ENCODE measurements at places on chromosomes 1 and 21.

DNA sequence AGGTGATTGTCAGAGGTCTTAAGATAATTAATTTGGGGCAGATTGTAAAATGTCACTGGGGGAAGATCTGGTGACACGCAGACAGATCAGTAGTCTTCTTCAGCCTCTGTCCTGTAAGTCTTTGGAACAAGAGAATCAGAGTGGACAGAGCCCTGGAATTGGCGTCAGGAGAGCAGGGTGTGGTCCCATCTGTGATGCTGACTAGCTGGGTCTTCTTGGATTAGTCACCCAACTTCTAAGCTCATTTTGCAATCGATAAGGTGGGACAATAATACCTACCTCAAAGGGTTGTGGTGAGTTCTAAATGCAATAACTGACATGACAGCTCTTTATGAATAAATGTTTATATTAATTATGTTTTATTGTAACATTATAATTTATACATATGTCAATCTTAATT, 4.8 kb downstream of the FASLG start:
- no peak for DNase-seq

DNA sequence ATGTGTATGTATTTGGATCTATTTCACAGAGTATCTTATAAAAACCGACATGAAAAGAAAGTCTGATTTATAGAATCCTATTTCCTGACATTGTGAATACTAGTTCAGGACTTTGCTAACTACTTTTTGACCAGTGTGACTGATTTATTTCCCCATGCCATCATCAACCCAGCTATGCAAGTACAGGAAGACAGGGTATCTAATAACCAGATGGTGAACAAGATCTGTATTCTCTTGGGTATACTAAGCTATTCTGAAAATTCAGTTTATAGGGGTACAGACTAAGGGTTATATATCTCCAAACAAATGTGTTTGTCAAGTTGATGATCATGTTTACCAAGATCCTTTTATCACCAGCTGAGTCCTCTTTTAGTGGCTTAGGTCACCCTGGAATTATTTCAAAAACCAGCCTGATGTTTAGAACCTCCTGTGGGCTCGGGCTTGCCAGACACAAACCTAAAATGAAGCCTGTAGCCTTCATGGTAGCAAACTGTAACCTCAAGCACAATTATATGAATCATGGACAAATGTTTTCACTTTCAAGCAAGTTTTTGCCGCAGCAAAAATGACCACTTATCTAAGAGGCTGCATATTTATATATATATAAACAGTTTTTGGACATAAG, 185.1 kb downstream of the FGGY start:
- DNase-seq, result no peak

DNA sequence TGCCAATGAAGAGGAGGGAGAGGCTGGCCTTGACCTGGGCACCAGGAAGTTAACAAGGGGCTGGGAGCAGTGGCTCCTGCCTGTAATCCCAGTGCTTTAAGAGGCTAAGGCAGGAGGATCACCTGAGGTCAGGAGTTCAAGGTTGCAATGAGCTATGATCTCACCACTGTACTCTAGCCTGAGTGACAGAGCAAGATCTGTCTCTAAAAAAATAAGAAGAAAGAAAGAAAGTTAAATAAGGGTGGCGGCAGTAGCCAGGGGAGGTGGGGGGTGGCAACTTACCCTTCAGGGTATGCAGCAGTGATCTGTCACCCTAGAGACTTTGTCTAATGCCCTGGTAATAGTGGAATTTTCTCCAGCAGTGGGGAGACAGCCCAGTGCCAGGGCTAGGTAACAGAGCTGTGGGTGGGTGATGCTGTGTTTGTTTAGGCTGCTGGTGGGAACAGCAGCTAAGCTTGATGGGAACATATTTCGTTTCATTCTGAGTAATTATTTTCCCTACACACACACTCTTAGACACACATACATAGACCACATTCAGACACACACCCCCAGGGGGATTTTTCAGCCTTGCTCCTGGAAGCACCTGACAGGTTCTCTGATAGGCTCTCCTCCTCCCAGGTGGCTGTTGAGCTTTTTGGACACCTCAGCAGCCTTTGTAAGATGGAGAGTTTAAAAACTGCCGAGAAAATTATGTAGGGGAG, 11.3 kb upstream of the SYT6 start:
- DNase-seq, result no peak

DNA sequence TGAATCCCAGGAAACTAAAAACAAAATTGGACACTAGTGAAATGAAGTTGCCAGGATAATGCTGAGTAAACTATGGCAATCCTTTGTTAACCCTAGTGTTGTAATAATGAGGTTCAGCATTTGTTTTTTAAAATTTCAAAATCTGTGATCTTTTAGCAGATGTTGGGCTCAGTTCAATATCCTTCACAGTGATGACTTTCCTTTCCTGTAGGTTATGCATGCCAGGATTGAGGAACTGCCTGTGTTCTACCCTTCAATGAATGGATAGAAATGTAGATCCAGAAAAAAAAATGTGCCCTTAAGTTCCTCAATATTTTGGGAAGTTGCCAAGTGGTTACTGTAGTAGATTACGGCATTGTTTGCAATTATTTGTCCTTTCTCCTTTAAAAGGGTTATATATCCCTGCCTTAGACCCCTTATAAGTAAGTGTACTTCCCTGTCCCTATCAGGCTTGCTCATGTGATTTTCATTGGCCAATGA, 35.5 kb upstream of the IRF2BP2 start:
- DNase-seq, result no peak

- no peak for DNase-seq
These were observed 73.8 kb downstream of the BCAR3 start for GRCh38 chr1:93607814-93608186.

DNA sequence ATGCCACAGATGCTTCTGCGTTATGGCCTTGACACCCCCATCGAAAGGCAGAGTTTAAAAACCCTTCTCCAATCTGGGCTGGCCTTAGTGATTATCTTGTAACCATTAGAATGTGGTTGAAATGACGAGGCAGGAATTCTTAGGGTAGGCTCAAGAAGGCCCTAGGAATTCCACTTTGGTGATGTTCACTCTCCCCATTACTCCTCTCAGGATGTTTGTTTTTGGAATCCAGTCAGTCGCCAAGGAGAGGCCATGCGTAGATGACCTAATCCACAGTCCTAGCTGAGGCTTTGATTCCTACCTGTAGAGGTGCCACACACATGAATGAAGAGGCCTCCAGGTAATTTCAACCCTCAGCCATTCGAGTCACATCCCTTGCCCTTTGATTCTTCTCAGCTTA, 318.2 kb downstream of the NEGR1 start:
- DNase-seq, result no peak

DNA sequence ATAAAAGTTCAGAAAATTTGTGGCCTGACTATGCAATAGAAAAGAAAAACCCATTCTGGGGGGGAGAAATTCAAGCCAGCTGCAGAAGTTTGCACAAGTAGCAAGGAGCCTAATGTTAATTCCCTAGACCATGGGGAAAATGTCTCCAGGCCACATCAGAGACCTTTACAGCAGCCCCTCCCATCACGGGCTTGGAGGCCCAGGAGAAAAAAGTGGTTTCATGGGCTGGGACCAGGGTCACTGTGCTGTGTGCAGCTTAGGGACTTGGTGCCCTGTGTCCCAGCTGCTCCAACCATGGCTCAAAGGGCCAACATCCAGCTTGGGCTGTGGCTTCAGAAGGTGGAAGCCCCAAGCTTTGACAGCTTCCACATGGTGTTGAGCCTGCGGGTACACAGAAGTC, 42.0 kb downstream of the IL23R start:
- DNase-seq, result no peak

DNA sequence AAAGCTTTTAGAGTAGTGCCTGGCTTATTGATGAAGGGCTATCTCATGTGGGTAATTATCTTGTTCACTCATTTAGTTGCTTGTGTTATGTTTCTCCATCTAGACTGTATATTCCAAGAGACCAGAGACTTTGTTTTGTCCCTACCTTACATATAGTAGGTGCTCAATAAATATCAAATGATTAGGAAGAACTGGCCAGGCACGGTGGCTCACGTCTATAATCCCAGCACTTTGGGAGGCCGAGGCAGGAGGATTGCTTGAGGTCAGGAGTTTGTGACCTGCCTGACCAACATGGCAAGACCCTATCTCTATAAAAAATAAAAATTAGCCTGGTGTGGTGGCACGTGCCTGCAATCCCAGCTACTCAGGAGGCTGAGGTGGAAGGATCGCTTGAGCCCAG, 9.0 kb downstream of the FBXO2 start:
- DNase-seq, result no peak

GRCh38 chr1:109759513-109760334, 4.0 kb downstream of the EPS8L3 start:
- no peak for DNase-seq

GRCh38 chr1:152697701-152698600, at the start of gene LCE2A:
TSS of gene LCE2A (plus strand) at chr1:152698345. CDS start at chr1:152698902, 557 bp downstream.
- DNase-seq, result no peak

DNA sequence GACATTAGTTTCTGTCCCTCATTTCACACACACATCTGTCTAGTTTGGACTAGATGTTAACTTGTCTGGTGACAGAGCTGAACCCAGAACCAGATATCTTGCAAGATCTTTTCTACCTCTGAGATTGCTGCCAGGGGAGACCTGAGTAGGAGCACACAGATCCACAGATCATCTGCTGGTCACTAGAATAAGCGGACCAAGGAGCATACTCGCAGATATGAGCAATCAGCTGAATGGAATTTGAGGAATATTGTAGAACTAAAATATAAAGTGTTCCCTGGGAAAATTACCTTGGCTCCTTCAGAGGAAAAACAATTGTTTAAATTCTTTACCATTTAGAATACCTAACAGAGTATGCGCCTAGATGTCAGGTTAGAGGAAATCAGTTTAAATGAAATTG, 90.7 kb downstream of the TNFSF18 start:
- no peak for DNase-seq

GRCh38 chr1:31273619-31274018, 23.0 kb downstream of the SNRNP40 start:
- DNase-seq, result no peak

DNA sequence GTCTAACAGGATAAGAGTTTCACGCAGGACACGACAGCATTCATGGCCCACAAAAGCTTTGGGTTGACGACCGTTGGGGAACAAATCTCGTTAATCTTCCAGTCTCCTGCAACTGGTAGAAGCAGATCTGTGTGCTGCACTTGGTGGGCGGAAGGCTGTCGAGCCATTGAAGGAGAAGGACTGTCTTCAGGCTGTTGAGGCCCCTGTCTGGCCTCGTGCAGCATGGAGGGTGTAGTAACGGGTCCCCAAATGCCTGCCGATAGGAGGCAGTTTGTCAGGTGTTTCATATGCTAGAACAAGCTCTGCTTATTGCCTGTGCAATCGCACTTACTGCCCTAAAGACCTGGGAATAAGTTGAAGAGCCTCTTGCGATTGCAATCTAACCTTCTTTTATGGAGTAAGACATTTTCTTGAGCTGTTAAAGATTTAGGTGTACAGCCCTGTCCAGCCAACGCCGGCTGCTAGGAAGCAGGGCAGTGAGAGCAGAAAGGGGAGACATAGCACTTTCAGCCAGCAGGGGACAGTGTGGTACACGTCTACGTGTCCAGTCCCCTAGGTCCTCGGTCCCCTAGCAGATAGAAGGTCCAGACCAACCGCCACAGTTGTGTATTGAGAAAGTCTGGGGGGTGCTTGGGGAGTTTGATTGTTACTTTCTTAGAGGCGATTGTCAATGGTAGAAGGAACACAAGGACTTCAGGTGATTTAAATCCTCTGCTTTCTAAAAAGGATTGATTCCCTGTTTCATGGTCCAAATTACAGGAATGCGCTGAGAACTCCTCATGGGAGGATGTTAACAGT, 102.3 kb upstream of the TMPRSS2 start:
- DNase-seq, result peak; percentile 29

DNA sequence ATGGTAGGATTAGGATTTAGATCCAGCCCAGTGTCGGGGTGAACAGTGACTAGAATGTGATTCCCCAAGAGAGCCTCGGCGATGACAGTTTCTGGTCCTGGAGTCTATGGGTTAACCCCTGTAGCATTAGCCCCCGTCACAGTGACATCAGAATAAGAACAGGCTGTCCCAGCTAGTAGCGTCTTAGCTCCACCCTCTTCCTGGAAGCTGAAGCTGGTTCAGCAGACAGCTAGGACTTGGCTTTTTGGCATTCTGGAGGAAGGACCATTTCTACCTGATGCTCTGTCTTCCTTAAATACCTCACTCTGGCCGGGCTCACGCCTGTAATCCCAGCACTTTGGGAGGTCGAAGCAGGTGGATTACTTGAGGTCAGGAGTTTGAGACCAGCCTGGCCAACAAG, 5.0 kb downstream of the NDUFS2 start:
- no peak for DNase-seq

- no peak for DNase-seq
These were observed 70.3 kb downstream of the PROX1 start for GRCh38 chr1:214058076-214058475.

- no peak for DNase-seq
These were observed 841.9 kb downstream of the LTN1 start for GRCh38 chr21:28150778-28151177.

GRCh38 chr1:79193211-79194079, 186.9 kb upstream of the ADGRL4 start:
- DNase-seq, result no peak

GRCh38 chr1:111961016-111961415, 28.5 kb downstream of the KCND3 start:
- peak; percentile 76 for DNase-seq

DNA sequence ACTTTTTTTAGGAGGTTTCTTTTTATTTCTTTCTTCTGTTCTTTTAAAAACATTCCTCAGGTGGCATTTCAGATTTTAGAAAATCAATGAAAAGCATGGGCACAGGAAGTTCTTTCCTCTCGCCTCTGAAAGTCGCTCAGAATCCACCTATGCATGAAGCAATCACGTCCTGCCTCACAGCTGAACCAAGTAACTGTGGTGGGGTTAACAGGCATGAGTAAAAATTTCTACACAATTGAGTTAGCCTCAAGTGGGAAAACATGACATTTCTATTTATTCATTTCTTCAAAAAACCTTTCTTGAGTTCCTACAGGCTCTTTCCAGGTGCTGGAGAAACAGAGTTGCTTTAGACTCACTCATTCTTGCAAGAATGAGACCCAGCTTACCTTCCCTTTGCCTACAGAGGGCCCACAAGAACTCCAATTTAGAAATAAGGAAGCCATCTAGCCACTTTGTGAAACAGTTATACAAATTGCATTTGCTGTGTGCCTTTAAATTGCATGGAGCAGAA, 508.9 kb upstream of the PKN2 start:
- no peak for DNase-seq

GRCh38 chr1:116508984-116509980, 61.5 kb downstream of the CD58 start:
- no peak for DNase-seq

- peak; percentile 9 for DNase-seq
These were observed 5.6 kb downstream of the OSBPL9 start for GRCh38 chr1:51622455-51622913.

GRCh38 chr1:118989878-118990378, 1.8 kb upstream of the TBX15 start:
- no peak for DNase-seq

GRCh38 chr1:21007876-21008275, 168.8 kb downstream of the EIF4G3 start:
- DNase-seq, result no peak

GRCh38 chr1:170657275-170657853, 6.6 kb upstream of the PRRX1 start:
- DNase-seq, result no peak

- no peak for DNase-seq
These were observed 24.9 kb upstream of the C1QA start for GRCh38 chr1:22611530-22611947.

- no peak for DNase-seq
These were observed 28.3 kb upstream of the IFI44L start for GRCh38 chr1:78591971-78592370.
